Activated B cell treated with CpG ODN at 0.5 μM for 24 hours (primary cell): ENCODE measurements at places on chromosomes 13 and 19.

GRCh38 chr19:1566392-1567115 is 1.6 kb downstream of the MEX3D start:
- no peak for DNase-seq

- DNase-seq: no peak
Observed at GRCh38 chr13:76812206-76812897, 73.9 kb downstream of the KCTD12 start.

DNA sequence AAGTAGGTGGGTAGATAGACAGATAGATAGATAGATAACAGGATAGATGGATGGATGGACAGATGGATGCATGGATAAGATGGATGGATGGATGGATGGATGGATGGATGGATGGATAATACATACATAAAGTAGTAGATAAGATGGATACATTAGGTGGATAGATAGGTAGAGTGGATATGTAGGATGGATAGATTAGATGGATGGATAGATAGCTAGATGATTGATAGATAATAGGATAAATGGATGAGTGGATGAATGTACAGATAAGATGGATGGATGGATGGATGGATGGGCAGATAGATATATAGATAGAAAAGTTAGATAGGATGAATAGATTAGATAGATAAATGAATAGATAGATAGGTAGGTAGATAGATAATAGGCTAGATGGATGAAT is 2.1 kb downstream of the CYP4F3 start:
- DNase-seq: no peak

DNA sequence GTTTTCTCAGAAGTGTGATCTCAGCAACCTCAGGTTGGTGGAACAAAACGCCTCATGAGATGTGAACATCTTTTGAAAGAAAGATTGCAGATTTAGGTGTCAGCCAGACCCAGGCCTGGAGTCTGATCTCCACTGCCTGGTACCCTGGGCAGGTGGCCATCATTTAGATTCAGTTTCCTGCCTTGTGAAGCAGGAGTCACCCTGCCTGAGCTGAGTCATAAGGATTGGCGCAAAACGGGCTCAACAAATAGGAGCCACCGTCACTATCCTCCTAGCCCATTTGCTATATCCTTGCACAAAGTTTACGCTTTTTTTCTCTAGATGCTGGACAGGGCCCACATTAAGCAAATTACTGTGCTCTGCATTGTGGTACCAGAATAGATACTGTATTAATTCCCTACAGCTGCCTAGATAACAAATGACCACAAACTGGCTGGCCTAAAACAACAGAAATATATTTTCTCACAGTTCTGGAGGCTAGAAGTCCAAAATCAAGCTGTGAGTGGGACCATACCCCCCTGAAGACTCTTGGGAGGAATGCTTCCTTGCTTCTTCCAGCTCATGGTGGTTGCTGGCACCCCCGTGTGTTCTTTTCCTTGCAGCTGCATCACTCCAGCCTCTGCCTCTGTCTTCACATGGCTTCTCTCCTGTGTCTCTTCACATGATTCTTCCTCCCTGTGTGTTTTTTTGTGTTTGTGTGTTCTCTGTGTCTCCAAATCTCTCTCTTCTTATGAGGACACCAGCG is 38.2 kb downstream of the TNFSF11 start:
- DNase-seq: no peak

- no peak for DNase-seq
Observed at GRCh38 chr13:87736849-87737385, 65.7 kb downstream of the SLITRK5 start.

- no peak for DNase-seq
Observed at GRCh38 chr13:40624383-40624782, 42.1 kb downstream of the FOXO1 start.

DNA sequence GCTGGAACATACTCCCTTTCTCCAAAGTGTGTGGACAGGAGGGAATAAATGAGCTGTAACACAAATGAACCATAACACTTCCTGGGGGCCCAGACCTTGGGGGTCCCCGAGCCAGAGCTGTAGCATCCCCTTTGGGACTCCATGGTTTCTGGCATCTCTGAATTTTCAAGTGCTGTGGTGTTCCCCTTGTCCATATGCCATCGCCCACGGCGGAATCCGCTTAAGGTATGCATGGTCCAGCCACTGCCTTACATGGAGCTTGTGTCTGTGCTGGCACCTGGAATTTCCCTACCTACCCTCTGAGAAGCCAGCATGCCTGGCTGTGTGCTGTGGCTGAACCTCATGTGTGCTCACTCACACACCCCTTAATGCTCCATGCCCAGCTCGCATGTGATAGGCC is 943.6 kb downstream of the SLITRK1 start:
- no peak for DNase-seq
